Activated T-cell treated with anti-CD3 and anti-CD28 coated beads for 24 hours (primary cell): ENCODE measurements at places on chromosomes 16 and 17.

DNA sequence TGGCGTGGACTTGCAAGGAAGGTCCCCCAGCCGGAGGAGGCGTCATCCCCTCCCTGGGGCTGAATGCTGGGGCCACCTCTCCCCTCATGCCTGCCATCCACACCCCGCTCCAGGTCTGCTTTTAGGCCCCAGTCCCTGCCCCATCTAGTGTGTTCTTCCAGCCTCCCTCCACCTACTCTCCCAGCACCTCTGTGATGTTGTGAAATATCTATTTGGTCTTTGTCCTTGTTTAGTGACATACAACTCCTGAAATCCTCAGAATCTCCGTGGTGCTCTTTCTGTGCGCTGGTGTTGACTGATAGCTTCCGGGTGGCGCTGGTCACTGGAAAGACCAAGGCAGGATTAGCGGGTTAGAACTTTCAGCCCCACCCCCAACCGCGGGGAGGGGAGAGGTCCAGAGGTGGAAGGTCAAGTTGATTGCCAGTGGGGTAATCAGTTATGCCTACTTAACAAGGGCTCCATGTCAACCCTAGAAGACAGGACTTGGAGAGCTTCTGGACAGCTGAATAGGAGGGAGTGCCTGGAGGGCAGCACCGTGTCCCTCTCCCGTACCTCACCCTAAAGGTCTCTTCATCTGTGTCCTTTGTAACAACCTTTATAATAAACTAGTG, 10.1 kb downstream of the TBC1D24 start:
- no peak for DNase-seq

DNA sequence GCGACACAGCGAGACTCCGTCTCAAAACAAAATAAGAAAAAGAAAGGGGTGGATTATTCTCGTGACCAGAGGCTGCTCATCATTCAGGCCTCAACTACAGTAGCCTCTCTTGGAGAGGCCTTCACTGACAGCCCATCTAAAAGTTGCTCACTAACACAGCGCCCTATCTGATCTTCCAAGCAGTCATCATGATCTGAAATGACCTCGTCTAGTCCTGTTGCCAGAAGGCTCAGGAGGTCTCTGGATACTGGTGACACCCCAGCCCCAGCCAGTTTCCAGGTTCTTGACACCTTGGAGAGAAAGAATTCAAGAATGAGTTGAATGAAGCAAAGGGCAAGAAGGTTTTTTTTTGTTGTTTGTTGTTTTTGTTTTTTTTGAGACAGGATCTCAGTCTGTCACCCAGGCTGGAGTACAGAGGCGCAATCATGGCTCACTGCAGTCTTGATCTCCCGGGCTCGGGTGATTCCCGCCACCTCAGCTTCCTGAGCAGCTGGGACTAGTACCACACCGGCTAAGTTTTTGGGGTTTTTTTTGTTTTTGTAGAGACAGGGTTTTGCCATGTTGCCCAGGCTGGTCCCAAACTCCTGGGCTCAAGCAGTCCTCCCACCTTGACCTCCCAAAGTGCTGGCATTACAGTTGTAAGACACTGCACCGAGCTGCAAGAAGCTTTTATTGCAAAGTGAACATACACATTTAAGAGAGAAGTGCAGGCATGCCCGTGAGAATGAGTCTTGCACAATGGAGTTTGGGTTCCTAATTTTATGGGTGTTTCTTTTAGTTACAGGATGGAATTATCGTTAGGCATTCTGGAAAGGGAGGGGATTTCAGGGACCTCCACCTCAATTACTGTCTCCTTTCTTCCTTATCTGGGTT, 2.7 kb upstream of the ZC3H7A start:
- DNase-seq, result no peak

DNA sequence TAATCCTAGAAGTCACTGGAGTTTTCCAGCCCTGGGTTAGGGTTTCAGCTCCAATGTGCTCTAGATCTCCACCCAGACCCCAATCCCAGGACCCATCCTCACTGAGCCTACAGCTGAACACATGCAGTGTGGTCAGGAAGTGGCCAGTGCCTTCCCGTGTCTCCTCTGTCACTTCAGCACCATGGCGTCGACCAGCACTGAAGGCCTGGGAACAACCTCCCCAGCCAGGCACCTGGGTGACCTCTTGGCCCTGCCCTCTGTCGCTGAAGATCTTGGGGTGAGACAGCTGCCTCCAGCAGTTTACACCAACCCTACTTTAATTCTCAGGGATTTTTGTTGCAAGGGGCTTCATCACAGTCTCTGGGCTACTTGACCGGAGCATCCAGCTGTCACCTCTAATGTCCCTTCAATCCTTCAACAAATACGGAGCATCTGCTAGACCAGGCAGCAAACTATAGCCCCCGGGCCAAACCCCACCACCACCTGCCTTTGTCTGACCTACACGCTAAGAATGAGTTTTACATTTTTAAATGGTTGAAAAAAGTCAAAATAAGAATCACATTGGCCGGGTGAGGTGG, 18.0 kb upstream of the GSG1L start:
- no peak for DNase-seq

GRCh38 chr17:70767102-70767701, 597.9 kb downstream of the KCNJ2 start:
- DNase-seq, result no peak

- DNase-seq, result no peak
Observed at GRCh38 chr17:40315206-40315605, 6.2 kb downstream of the RARA start.

DNA sequence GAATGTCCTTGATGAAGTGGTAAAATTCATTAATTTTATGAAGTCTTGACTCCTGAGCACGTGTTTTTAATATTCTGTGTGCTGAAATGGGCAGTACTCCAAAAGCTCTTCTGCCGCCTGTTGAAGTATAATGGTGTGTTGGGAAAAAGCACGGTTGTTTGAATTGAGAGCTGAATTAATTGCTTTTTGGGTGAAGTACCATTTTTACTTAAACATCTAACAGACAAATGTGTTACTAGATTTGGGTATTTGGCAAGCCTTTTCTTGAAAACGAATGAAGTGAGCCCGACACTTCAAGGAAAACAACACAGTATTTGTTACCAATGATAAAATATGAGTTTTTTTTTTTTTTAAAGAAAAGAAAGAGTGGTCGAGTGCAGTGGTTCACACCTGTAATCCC, 22.5 kb downstream of the WWP2 start:
- no peak for DNase-seq

DNA sequence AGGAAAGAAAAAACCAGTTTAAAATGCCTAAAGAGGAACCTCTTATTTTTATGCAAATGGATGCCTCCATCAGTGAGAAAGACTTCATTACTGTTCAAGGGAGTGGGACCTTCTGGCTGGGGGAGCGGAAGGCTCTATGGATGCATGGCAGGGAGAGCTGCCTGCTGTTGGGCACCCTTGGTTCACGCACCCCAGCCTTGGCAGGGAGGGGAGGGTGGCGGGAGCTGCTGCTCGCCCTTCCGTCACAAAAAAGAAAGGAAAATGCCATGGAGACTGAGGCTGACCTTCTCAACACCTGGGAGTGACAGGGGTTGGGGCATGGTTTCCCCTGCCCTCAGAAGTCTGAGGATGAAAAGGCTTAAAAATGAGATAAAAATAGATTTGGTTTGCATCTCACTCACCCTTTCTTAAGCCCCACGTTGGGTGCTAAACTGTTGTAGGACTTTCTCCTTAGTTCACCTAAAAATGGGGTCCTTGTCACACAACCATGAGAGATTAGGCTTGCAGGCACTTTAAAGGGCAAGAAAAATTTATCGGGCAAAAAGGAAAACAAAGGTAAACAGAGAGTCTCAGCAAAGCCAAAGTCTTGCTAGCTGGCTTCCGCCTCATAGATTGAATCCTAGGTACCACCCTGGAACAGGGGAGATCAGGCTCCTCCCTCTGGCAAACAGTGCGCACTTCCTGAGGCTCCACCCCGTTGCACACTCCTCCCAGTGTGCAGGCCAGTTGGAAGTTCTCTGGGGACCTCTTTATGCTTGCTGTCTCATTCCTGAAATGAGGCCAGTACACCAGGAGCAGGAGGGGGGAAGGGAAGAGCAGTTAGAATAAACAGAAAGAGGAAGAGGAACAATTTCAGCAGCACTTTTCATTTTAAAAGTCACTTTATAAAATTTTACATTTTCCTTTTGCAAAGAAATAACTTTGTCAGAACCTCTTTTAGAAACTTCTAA, 31.6 kb downstream of the PHKB start:
- DNase-seq, result no peak

DNA sequence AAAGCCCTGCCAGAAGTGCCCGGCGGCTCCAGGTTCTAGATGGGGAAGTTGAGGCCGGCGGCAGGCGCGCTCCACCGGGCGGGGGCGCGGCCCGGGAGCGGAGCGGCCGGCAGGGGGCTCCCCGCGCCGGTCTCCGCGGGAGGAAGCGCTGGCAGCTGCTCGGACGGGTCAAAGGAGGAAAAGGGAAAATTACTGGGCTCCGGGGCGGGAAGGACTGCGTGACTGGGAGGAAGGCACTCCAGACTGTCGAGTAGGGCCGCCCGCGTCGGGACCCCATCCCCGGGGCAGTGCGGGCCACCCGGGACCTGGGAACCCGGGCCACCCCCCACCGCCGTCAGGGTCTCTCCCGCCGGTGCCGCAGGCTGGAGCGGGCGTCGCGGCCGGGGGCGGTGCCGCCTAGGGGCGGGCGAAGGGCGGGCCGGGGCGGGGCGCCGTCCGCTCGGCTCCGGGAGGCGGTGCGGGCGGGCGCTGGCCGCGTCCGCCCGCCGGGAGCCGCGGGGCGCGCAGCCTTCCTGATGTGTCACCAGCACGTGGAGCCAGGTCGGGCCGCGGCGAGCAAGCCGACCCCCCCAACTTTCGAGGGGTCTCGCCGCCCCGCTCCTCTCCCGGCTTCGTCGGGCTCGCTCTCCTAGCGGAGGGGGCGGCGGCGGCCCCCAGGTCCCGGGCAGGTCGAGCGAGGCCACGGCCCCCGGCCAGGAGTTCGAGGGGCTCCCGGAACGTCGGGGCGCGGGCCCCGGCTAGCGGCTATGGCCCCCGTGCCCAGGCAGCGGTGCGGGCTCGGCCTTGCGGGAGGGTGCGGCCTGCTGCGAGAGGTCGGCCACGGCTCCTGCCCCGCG, 167.5 kb downstream of the RAB11FIP4 start:
- DNase-seq, result peak; percentile 44

DNA sequence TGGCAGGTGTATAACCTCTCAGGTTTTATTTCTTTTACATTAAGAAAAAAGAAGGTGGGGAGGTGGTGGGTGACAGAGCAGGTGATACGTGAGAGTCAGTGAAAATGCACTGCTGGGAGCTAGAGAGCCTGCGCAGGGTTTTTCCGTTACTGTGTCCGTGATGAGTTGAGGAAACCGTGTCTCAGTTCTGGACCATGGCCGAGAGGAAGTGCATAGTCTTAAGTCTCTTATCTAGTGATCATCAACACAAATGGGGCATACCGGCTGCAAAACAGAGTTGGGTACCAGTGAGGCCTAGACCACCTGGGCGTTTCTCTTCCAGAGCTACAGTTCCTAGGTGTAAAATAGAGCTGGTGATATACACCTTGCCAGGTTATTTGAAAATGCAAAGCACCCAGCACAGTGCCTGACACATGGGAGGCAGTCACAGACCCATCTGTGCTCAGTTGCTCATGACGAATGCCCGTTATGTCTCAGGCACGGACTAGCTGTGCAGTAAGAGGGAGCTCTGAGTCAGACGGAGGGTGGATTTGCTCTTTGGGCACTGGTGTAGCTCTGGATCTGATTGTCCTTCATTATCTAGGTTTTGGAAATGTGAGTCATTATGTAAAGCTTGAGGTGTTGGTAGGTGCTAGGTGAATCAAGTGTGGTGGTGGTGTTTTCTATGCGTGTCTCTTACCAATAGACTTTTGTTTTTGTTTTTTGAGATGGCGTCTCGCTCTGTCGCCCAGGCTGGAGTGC, 60.9 kb downstream of the RPTOR start:
- DNase-seq, result peak; percentile 65

GRCh38 chr17:64377769-64378282, 12.8 kb downstream of the PECAM1 start:
- no peak for DNase-seq

DNA sequence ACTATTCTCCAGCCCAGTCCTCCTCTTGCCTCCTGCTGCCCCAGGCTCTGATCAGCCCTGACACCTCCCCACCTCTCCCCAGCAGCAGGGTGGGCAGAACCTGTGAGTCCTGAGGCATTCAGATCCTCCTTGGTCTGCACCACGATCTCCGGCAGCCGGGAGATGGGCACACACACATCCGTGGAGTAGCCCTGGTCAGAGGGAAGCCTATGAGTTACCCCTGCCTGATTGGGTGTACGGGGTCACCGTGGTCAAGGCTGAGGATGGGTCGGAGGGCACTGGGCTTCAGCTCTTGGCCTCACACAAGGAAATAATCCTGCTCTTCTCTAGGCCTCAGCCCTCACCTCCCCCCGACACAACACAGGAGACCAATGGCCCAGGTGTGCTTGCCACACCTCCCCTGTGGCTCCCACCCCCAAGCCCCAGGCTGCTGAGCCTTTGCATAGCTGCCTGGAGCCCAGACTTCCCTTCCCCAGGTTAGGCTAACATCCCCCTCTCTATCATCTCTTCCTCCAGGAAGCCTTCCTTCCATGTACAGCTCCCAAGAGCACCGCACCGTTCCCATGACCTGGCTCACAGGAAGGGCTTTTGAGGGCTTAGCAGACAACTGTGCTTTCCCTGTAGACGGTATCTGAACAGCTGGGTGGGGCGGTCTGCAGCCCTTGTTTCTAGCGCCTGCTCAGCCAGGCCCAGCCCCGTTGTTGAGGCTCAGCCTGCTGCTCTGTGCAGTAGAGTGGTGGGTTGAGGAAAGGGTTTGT, 3.7 kb downstream of the LDHD start:
- DNase-seq, result no peak

- DNase-seq, result no peak
Observed at GRCh38 chr17:6104956-6105648, 34.9 kb downstream of the WSCD1 start.

DNA sequence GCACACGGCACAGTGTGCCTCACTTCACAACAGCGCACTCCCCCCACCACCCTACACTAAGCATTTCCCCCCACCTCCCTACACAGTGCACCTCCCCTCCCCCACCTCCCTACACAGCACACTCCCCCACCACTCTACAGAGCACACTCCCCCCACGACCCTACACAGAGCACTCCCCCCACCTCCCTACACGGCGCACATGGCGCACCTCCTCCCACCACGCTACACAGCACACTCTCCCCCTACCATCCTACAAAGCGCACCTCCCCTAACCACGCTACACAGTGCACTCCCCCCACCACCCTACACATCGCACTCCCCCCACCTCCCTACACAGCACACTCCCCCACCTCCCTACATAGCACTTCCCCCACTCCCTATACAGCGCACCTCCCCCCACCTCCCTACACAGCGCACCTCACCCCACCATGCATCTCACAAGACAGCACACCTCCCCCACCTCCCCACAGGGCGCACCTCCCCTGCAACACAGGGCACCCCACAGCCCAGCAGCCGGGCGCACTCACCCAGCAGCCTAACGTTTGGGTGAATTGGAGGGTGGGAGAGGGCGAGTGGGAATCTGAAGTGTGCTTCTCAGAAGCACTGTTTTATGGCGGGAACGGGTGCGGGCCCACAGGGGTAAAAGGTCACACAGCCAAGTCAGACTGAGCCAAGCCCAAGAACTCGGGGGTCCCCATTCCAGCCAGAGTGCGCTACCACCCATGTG, 10.3 kb downstream of the KNOP1 start:
- DNase-seq, result no peak

GRCh38 chr17:65434878-65435277, 126.6 kb downstream of the AXIN2 start:
- DNase-seq, result no peak
